ENCODE measurements at places on chromosomes 1 and 21.

DNA sequence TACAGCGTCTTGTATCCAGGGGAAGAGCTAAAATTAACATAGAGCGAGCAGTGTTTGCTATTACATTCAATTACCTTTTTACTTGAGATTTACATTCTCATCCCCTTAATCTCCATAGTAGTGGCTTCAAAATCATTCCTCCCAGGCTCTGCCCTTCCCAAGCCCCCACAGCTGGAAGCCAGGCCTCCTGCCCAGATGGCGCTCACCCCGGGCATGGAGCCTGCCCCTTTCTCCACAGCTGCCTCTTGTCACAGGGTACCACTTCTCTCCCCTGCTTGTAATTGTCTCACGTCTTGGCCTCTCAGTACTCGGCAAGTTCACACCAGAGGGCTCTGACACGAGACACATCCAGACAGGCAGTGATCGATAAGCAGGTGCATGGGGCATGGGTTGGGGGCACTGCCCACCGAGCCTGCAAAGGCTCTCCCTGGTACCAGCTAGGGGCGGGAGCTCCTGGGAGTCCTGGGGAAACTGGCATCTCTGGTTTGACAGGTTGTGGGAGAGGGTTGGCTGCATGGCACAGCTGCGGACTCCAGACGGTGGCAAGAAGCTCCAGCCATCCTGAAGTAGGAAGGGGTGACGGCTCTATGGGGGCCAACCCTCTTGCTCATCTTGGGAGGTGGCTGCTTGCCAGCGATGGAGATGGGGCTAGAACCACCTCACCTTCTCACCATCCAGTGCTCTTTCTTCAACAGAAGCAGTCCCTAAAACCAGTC lies 20.1 kb downstream of the CASZ1 start:
- DNase-seq = no peak

DNA sequence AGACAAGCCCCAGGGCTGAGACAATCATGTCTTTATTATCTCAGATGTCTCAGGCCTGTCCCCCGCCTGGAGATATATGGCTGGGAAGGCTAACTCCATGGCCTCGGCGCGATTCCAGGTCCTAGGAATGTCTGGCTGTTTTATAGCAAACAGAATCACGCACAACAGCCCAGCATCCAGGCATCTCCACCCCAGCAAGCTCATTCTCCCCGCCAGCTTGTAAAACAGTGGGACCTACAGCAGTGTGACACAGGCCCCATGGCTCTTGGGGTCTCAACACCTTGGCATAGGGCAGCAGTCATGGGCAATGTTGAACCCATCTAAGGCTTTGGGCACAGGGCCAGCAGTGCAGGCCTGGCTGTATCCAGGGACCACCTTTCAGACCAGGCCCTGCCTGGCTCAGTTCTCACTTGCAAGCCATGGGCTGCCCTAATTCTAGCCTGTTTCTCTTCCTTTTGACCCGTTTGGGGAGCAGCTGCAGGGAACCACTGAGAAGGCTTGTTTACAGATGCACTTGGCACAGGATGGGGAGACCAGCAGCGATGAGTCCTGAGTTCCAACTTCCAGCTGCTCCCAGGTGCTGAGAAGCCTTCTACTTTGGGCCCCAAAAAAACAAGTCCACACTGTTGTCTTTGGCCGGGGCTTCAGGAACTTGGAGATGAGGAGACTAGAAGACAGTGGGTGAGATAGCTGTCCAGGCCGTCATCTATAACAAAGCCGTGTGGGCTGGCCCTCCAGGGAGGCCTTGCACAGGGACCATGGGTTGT lies 34.4 kb downstream of the WNT4 start:
- DNase-seq = no peak

DNA sequence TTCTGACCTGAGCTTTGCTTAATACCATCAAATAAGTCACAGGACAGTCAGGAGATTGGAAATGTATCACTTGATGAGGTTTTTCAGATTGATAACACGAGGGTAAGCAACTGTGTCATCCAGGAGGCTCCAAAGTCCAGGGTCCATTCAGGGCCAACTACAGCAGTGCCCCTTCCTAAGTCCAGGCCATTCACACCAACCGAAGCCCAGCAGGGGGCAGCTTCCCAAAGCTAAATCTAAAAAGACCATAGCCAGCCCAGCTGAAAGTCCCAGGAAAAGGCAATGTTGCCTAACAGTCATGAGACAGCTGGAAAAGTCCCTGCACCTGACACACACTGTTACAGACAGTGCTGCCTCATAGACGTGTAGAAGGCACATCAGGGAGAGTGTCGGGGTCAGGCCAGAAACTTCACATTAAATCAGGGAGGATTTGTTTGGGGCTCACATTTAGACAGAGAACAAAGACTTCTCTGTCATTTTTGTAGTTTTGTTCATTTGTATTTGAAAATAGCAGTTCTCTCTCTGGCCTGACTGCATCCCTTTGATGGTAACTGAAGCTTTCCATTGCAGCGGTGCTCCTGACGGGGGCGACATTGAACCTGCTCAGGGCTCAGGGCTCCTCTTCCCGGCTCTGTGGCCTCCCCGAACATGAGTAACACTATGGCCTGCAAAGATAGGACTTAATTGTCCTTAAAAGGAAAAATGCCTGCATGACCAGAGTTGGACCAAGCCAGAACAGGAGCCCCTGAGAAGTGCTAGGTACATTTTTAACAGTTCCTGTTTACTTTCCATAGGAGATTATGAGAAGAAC lies 200.4 kb downstream of the NRIP1 start:
- no peak for DNase-seq

DNA sequence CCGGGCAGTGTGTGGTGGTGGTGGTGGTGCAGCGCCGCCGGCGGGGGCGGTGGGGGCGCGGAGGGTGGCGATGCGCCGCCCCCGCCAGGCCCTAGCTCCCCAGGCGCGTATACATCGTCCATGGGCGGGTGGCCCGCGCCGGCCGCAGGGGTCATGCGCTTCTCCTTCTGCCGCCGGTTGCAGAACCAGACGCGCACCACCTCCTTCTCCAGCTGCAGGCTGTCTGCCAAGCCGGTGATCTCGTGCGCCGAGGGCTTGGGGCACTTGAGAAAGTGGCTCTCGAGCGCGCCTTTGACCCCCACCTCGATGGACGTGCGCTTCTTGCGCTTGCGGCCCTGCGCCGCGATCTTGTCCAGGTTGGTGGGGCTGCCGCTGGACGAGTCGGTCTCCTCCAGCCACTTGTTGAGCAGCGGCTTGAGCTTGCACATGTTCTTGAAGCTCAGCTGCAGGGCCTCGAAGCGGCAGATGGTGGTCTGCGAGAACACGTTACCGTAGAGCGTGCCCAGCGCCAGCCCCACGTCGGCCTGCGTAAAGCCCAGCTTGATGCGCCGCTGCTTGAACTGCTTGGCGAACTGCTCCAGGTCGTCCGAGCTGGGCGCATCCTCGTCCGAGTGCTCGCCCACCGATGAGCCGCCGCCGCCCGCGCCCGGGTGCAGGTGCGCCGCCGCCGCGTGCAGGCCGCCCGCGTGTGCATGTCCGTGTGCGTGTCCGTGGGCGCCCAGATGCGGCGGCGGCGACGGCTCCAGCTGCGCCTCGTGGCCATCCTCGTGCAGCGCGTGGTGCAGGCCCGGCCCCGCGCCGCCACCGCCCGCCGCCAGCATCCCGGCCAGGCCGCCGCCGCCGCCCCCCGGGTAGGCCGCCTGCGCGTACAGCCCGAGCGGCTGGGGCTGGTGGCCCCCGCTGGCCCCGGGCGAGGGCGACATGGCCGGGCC lies 926 bp downstream of the POU3F1 start:
- DNase-seq = no peak

- DNase-seq = no peak
These were observed 26.2 kb upstream of the LYST start for GRCh38 chr1:235892734-235893413.

GRCh38 chr1:212302745-212303383 lies 17.7 kb downstream of the PPP2R5A start:
- DNase-seq = no peak

DNA sequence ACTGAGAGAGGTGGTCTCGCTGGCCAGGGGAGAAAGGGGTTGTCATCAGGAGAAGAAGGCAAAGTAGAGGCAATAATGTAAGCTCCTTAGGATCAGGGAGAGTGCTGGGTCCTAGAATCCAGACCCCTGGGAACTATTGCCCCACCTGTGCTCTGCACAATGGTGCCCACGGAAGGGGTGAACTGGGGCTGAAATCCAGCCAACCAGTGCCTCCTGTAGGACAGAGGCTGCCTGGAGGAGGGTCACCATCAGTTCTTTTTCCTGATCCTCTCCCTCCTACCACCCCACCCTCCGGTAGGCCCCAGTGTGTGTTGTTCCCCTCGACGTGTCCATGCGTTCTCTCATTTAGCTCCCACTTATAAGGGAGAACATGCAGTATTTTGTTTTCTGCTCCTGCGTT lies 52.9 kb upstream of the ATP2B4 start:
- no peak for DNase-seq

DNA sequence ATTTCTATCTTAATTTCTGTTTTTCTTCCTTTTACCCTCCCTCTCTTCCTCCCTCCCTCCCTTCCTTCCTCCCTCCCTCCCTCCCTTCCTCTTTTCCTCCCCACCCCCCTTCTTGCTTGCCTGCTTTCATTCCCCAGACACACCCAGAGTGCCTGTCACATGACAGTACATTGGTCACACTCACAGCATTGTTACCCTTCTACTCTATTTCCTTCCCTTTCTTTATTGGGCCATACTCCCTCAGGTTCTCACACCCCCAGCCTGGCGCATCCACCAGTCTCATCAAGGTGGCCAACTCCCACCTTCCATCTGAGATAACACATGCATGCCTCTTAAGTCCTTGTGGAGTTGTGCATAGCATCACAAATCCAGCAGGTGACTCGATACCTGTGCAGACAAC lies 10.9 kb downstream of the TMPRSS3 start:
- no peak for DNase-seq

DNA sequence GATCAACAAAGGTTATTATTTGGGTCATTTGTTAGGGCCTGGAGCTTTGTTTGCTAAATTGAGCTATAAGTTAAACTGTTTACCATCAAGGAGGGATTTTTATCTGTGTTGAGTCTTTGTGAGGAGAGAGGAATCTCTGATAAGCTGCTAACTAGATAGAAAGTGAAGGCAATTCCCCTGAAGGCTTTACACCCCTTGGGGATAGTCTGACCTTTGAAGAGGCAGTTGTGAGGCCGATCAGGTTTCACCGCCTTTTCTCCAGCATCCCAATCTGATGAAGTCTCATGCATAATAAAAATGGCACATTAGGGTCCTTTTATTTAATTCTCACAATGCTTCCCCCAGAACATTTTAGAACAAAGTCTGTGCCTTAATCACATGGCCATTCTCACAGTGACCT lies 21.8 kb downstream of the C1orf21 start:
- DNase-seq = no peak

DNA sequence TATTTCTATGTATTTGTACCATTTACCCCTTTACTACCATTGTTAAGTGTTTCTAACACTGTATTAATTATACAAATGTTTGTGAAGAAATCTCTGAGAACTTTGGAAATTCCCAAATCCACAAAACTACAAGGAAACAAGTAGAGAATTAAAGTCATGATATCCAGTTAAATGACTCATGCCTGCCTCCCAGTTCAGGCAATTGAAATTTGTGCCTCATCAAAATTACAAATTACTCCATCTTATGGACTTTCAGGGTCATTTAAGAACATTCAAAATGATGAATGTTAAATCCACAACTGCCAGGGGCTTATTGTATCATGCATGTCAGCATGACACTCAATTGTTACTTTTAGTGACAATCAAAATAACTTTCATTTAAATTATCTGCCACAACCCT lies 282.4 kb downstream of the ZNF326 start:
- DNase-seq = no peak

DNA sequence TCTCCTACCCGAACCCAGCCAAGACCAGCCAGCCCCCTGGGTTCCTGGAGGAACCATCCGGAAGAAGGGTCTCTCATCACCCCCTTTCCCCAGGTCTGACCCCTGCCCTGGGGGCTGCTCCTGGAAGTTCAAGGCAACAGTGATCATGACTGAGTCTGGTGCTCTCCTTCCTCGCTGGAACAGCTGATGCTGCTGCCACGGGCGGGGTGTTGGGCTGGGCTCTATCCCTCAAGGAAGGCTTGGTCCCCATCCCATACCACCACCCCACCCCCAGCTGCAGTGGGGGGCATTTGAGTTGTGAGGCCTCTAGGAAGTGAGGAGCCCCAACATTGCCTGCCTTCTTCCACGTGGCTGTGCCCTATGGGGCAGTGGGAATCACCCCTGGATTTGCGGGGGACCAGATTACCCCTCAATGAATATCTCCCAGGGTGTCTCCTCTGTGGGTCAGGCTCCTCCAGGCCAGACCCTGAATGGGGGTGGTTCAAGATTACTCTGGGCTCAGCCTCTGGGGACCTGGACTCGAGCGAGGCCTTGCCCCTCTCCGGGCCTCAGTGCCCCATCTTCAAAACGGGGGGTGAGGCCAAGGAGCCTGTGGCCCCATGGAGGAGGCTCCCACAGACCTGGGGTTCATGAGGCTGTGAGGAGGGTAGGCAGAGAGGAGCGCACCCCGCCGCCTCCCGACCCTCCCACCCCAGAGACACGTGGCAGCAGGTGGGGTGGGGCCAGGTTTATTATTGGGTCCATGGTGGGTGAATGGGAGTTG lies 2.8 kb downstream of the MASP2 start:
- DNase-seq = no peak

- DNase-seq = no peak
These were observed 3.3 kb upstream of the F3 start for GRCh38 chr1:94544706-94545490.

DNA sequence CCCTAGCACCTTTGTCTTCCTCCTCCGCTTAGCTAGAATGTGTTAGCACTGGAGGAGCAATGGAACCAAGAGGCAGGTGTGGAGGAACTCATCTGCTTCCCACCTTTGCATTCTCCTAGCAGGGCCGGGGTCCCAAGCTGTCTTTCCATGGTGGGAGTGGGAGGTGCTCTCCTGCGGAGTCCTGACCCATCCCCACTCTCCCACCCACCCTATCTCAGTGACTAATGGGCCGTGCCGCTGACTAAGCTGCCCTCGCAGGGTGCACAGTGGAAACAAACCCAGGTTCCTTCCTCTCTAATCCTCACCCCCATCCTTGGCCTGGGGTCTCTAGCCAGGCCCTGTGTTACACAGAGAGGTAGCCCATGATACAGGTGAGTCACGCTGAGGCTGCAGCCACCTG lies 177.5 kb downstream of the HIVEP3 start:
- DNase-seq = no peak

DNA sequence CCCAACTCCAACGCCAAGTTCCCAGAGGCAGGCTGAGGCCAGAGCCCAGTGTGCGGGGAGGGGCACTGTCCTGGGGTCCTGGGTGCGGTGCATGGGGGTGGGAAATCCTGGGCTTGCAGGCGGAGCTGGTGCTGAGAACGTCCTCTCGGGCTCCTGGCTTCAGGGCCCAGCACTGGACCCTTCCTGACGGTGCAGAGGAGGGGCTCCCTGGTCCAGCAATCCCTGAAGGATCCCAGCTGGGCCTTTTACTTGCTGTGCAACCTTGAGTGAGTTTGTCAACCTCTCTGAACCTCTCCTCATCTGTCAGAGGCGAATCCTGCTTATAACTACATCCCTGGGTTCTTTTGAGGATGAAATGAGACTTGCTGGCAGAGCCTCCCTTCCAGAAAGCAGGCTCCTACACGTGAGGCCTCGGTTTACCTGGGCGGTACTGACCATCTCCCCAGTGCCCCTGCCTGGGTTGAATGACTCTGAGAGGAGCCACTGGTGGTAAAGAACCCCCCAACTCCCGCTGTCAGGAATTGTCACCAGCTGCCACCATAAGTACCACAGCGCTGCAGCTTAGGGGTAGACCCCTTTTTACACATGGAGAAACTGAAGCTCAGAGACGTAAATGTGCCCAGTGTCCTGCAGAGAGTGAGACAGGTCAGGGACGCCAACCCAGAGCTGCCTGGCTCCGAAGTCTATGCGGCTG lies 77.3 kb downstream of the DHRS3 start:
- no peak for DNase-seq
